Activated naive CD4-positive, alpha-beta T cell (primary cell): ENCODE measurements at places on chromosomes 7 and 10.

DNA sequence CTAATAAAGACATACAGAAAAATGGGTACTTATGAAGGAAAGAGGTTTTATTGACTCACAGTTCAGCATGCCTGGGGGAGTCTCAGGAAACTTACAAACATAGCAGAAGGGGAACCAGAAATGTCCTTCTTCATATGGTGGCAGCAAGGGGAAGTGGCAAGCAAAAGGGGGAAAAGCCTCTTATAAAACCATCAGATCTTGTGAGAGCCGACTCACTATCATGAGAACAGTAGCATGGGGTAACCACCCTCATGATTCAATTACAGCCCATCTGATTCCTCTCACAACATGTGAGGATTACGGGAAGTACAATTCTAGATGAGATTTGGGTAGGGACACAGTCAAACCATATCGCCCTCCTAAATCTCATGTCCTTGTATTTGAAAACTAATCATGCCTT lies 1305.4 kb upstream of the SORCS1 start:
- DNase-seq, result no peak

DNA sequence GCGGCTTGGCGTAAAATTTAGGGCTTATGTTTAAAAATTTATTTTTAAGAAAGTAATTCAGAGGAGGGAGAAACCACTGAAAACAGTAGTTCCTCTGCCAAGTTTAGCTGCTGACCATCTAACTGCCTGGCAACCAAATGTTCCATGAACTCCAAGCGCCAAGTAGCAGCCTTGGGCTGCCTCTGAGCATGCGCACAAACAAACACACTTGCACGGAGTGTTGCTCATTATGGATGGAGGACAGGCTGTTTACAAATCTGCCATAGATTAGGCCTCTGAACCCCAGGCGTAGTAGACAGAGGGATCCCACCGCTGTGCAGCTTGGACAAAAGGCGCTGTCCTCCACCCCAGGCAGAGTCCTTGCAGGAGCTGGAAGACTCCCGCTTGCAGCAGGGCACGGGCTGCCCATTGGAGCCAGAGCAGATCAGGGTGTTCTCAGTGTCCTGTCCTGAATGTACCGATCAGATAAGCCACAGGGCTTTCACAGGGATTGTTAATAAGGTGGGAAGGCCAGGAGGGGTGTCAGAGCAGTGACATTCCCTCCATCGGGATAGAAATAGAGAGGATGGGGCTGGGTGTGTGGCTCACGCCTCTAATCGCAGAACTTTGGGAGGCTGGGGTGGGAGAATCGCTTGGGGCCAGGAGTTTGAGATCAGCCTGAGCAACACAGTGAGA lies 47.7 kb upstream of the LYZL1 start:
- no peak for DNase-seq

DNA sequence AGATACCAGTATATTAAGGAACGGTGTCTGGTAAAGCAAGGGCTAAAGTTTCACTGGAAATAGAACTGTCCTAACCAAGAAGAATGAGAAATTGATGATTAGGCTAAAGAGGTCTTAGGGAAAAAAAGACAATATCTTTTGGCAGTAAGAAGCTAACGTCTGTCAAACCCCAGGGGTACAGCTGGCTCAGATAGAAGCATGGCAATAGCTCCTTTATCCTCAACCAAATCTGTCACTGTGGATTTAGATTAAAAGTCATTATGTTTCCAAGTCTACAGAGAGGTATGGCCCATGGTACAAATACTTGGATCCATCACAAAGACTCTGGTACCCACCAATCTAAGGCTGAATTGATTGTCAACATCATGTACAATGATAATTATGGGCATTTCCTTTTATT lies 8.6 kb upstream of the SLC16A9 start:
- no peak for DNase-seq

GRCh38 chr10:24463611-24464426 lies 254.9 kb downstream of the KIAA1217 start:
- DNase-seq, result no peak
